ENCODE measurements at places on chromosomes 7 and 10.

GRCh38 chr7:107173691-107174406, 5.0 kb downstream of the HBP1 start:
- no peak for DNase-seq

DNA sequence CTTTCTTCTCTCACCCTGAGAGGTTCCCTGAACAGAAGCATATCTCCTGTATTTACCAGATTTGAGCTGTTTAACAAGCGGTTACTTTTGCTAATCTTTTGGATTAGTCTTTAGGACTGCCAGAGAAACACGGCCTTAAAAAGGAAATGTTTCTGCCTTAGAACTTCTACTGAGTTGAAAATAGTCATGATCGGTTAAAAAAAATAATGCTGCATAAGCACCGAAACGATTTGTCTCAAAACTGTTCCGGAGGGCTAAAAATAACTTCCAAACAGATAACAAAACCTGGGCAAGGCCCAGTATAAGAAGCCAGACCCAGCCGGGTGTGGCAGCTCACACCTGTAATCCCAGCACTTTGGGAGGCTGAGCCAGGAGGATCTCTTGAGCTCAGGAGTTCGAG, 43.3 kb upstream of the CYTH3 start:
- no peak for DNase-seq

DNA sequence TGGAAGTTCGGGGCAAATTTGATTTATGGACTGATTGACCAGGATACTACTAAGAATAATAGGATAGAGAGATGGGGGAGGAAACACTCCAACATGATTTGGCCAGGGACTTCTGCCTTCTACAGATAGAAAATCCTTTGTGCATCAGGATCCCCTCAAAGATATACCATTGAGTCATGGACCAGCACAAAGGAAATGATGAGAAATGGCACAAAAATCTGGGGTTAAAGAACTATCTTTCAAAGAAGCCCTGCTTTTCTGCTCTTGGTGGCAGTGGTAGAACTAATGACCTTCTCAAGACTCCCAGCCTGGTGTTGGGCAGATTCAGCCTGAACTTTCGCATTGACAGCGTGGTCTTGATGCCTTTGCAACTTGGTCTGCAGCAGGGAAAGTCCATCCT, 27.6 kb upstream of the LAMB1 start:
- DNase-seq, result no peak

DNA sequence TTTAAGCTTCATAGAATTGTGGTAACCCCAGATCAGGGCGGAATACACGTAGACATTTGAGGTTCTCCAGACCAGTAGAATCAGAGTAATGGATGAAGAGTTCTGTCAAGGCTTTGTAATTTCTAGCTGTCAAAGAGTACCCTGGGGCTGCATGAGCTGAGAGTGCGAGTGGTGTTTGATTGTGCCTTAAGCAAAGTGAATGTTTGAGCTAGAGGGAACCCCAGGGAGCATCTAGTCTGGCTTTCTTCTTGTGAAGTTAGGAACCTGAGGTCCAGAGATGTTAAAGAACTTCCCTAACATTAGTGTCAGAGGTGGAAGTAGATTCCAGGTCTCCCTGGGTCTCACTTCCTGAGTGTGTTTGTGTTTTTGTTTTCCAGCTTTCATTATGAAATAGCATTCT, 212.3 kb upstream of the FZD1 start:
- DNase-seq, result no peak

GRCh38 chr10:46264737-46265368, 21.9 kb upstream of the ANTXRL start:
- no peak for DNase-seq

DNA sequence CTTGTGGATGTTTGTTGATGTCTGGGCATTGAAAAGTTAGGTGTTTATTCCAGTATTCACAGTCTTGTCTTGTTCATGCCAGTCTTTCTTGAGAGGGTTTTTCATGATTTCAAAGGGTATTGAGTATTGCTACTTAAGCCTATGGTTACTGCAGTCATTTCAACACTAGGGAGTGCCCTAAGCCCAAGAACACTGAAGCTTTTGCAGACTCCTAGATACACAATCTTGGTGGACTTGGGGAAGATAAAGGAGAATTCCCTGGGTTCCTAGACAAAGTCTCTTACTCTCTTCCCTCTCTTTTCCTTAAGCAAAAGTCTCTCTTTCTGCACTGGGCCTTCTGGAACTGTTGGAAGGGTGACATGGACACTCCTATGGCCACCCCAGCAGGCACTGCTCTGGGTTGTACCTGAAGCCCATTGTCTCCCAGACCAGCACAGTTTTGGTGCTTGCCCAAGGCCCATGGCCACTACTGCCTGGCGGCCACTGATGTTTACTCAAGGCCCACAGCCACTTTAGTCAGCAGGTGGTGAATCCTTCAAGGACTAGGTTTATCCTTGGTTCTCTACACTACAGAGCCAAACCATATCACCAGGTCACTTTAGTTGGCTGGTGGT, 24.9 kb downstream of the SAMD9 start:
- no peak for DNase-seq

GRCh38 chr7:44167920-44168319, 21.3 kb downstream of the GCK start:
- DNase-seq, result no peak

DNA sequence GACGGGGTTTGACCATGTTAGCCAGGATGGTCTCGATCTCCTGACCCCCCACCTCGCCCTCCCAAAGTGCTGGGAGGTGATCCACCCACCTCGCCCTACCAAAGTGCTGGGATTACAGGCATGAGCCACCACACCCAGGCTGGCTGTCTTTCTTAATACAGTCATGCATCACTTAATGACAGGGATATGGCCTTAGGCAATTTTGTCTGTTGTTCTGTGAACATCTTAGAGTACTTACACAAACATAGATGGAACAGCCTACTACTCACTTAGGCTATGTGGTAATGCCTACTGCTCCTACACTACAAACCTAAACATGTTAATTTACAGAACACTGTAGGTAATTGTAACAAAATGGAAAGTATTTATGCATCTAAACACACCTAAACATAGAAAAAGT, 106.6 kb upstream of the KCNMA1 start:
- no peak for DNase-seq

GRCh38 chr10:78963074-78964034, 105.4 kb upstream of the ZMIZ1 start:
- DNase-seq, result no peak

GRCh38 chr7:80137410-80137809, 2.8 kb downstream of the GNAI1 start:
- DNase-seq, result no peak

GRCh38 chr10:45442662-45443061, 68.6 kb downstream of the ALOX5 start:
- DNase-seq, result no peak

GRCh38 chr10:110068780-110069179, 61.0 kb downstream of the ADD3 start:
- DNase-seq, result no peak

GRCh38 chr7:54885285-54885684, 126.3 kb upstream of the SEC61G start:
- DNase-seq, result no peak

DNA sequence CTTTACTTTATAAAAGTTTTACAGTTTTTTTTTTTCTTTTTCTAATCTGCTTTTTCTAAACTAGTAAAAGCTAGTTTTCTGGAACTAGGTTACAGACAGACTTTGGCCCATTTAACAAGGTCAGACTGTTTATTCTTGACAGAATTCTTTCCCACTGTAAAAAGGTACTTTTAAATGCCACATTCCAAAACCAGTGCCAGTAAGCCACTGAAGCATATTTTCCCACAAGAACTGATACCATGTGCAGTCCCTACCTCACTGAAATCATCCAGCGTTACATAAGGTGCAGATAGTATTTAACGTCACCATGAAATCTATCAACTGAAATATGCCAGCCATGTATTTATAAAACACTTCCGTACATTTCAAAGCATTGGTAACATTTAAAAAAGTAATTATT, 121.6 kb downstream of the CDK6 start:
- DNase-seq, result no peak

DNA sequence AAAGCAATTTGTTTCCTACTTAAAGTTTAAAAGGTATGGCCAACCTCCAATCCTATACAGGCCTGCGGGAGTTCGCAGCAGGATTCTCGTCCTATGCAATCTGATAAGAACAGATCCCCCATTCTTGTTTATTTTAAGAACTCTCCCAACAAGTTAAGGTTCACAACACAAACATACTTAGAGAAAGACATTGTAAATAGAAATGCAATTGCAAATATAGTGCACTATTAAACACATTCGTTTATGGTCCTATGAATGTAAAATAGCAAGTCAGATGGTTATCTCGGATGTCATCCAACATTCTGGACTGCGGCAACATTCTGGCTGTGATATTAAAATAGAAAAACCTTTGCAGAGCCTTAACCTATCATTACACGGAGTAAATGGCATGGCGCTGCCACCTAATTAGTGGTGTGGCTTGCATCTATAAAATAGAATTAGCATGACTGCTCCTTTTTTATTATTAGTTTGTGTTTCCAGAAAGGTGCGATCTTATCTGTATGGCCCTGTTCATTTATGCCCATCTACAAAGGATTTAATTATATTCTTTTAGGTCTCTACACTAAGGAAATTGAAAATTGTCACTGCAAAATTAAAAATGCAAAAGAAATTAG, 37.0 kb downstream of the BEND7 start:
- DNase-seq, result no peak

DNA sequence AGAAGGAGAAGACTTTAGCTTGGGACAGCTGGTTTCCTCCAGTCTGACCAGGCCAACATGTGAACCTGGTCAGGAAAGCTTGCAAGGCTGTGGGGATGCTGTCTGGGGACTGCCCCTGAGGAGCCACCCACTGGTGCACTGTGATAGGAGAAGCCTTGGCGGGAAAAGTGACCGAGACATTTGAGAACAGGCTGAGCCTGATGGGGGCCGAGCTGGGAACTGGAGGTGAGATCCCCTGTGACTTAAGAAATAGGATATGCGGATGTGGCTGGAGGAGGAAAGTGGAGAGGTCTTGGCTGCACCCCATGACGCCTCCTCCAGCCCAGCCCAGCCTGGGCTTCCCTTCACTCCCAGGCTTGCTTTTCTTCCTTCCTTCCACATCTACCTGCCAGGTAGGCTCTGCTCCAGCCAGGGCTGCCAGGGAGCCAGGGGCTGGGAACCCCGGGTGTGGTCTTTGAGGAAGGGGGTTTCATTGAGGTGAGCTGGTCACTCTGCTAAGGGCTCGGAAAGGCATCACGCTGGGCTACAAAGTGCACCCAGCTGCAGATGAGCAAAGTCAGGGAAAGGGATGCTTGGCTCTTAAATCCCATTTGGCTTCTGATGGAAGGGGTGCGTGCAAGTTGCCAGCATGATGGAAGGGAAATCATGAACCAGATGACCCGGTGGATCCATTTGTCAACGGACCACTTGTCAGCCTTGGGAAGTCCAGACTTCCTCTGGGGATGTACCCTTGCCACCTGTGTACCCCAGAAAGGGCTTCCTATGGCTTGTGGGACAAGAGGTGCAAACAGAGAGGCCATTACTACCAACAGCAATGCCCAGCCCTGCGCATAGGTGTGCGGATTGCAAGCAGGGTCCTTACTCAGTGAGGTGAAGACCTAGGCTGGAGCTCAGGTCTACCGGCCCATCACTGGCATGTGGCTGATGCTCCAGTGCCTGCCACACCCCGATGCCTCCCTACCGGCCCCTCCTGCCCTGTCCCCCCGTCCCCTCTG, 66.3 kb downstream of the C10orf143 start:
- DNase-seq, result no peak

DNA sequence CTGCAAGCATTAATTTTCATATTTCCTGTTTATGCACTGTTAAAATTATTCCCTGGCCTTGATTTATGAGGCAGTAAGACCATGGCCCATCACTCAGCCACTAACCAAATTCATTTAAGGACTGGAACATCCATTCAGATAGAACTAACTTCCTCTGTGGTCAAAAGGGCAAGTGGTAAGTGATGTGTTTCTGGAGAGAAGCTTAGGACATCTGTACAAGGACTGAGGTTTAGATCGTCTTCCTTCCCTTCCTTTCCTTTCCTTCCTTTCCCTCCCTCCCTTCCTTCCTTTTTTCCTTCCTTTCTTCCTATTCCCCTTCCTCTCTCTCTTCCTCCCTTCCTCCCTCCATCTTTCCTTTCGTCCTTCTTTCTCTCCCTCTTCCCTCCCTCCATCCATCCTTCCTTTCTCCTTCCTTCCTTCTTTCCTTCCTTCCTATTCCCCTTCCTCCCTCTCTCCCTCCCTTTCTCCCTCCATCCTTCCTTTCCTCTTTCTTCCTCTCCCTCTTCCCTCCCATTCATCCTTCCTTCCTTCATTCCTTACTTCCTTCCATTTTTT, 1019.4 kb downstream of the TYW1 start:
- no peak for DNase-seq

DNA sequence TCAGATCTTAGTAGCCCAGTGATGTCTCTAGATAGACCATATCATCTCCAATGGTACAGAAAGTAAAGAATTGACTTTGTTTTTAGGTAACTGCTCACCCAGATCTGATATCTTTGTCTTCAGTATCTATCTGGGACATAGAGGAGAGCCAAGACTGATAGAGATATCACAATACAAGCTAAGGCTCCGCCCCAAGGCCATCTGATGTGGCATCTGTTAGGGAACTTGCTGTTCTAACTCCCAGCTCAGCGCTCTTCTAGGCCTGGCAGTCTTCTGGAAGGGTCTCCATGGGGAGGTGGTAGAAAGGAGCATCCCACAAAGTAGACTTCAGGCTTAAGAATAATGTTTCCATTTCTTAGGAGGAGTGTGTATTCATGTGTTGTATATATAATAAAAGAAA, 88.4 kb upstream of the SAMD8 start:
- no peak for DNase-seq

DNA sequence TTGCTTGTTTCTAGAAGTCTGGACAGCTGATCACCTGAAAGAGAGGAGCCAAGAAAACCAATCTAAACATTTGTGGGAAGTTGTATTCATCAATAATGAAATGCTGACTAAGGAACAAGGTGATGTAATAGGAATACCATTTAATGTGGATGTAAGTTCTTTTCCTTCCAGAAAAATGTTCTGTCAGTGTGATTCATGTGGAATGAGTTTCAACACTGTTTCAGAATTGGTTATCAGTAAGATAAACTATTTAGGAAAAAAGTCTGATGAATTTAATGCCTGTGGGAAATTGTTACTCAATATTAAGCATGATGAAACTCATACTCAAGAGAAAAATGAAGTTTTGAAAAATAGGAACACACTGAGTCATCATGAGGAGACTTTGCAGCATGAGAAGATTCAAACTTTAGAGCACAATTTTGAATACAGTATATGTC, 39.8 kb upstream of the ZNF37A start:
- DNase-seq, result no peak

DNA sequence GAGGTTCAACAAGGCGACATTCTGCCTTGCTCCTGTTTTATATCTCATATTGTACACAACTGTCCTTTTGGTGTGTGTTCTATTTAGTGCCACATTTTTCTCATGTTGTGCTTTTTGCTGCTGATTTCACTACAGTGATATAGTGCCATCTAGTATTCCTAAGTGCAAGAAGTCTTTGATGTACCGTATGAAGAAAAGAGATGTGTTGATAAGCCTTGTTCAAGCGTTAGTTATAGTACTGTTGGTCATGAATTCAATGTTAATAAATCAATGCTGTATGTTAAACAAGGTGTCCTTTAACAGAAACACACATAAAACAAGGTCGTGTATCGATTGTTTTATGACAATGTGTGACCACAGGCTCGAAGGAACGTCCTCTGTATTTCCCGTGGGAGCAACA, 939.4 kb downstream of the GATA3 start:
- no peak for DNase-seq

All from stimulated activated CD4-positive, alpha-beta T cell treated with anti-CD3 and anti-CD28 coated beads, Interleukin-15, amount 100 ng/mL, for 1 hour (primary cell).